ENCODE measurements at places on chromosomes 6 and 20. TPM values are rescaled to one million over a fixed set of nuclear protein-coding genes. Genes with fewer than 3 reads are reported as not detected.

GRCh38 chr6:116773886-116774285 is 8.4 kb upstream of the FAM162B start:
- H3K27ac ChIP-seq, result no peak overlapping the region
- no peaks in the 10 kb centered on the region for H3K4me1 ChIP-seq
- H3K27me3 ChIP-seq, result peaks cover 27% of the 10 kb centered on the region
- no peak for DNase-seq
- no peaks in the 10 kb centered on the region for H3K36me3 ChIP-seq

DNA sequence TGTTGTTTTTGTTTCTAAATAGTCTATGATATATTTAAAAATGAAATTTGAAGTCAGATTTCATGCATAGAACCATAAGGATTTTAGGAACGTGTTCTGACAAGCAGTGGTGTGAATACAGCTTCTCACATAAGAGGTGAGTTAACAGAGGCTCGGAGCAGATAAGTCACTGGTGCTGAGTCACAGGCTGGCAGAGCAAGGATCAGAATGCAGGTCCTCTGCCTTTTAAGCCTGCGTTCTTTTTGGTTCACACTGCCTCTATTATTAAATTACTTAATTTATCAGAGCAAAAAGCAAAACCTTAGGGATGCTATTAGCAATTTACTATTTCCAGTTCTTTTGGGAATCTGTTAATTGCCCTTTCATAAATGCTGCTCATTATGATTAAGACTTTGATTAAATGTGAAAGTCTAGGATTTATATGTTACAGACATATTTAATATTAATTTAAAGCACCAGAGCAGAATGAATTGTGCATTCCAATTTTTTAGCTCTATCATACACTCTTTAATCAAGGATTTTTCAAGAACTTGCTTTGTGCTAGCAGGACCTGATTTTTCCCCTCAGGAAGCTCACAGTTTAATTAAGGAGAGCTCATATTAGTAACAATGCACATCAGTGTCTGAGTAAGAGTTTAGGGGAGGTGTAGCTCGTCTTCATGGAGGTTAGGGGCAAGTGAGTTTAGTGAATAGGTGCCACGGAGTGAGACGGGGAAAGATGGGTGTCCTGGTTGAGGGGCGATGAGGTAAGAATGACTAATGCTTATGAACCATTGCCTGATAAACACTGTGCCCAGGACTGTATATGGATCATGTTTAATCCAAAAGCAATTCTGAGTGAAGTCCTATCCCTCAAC is 212.7 kb upstream of the AGPAT4 start:
- H3K27ac ChIP-seq, result peak overlapping the region; percentile 49
- no peaks in the 10 kb centered on the region for H3K36me3 ChIP-seq
- H3K4me1 ChIP-seq, result peaks cover 29% of the 10 kb centered on the region
- no peak overlapping the region for H3K4me3 ChIP-seq
- no peak for DNase-seq

DNA sequence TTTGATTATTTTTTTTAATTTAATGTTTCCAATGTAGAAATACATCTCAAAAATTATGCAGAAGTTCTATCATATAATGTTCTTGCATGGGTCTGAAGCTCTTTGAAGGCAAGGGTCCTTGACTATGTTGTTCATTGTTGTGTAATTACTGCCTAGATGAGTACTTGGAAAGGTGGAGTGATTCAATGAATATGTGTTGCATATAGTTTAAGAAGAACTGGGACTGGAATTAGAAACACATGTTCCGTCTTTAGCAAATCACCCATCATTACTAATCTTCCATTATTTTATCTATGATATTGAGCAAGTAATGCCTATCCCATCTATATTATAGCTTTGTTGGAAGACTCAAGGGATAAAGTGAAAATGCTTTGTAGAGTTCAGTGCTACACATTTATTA is 147.3 kb downstream of the LAMA2 start:
- H3K36me3 ChIP-seq, result no peaks in the 10 kb centered on the region
- DNase-seq, result no peak
- H3K4me3 ChIP-seq, result no peak overlapping the region
- H3K4me1 ChIP-seq, result no peaks in the 10 kb centered on the region
- H3K27ac ChIP-seq, result no peak overlapping the region

The TRIM31 gene
- not detected for total RNA-seq

The PPIL6 gene
- 2.5 TPM for total RNA-seq

The PBOV1 gene
- total RNA-seq, result not detected

All from chondrocyte (in vitro differentiated cells).